Astrocyte of the cerebellum (primary cell): ENCODE measurements at places on chromosomes 6 and 20.

GRCh38 chr6:18122128-18123093 lies at the start of gene NHLRC1:
Gene NHLRC1, minus strand, starts transcription at chr6:18122677. Its CDS starts 71 bp downstream, at chr6:18122606.
- peak; percentile 57 for DNase-seq

GRCh38 chr20:4637081-4637797 lies 84.5 kb upstream of the PRND start:
- no peak for DNase-seq

- no peak for DNase-seq
These were observed 166.9 kb upstream of the RNF24 start for GRCh38 chr20:4181956-4182945.

DNA sequence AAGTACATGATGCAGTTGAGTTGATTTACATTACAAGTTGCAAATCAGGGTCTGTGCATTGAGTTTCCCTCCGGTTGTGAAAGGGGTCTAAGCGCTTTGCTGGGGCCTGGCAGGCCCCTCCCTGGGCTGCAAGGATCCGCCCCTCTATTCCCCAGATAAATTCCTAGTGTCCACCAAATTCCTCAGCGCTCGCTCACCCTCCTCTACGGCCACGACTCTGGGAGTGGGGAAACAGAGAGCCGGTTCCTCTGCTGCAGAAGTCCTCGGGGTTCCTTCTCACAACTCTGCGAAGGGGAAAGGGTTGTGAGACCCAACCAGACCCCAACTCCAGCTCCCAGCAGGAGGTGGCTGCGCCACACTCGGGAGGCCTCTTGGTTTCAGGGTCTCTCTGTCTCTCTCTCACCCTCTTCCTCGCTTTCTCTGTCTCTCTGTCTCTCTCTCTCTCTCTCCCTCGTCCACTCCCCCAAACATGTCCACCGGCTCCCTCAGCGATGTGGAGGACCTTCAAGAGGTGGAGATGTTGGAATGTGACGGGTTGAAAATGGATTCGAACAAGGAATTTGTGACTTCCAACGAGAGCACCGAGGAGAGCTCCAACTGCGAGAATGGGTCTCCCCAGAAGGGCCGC lies at the start of gene TCF21:
TCF21 (plus strand) TSS at position 185 of the 628 bp plus-strand sequence; CDS start at position 470, 285 bp downstream.
- no peak for DNase-seq

DNA sequence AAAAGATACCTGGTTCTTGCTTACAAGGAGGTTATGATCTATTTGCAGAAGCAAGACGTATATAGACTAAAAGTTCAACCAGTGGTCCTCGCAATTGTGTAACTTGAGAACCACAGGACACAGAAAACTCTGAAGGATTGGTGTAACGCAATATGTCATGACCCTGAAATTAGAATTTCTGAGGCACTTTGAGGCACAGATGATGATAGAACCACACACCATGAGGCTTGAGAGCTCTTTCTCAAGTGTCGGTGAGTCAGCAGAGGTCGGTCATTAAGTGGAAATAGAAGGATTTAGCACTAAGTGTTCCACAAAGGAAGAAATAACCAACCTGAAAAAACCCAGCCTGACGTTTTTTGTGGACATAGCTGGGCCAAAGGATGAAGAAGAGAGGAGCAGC lies 15.3 kb upstream of the CCN2 start:
- DNase-seq = no peak

- DNase-seq = peak; percentile 95
These were observed 318.1 kb downstream of the CLIC5 start for GRCh38 chr6:45697605-45698004.

DNA sequence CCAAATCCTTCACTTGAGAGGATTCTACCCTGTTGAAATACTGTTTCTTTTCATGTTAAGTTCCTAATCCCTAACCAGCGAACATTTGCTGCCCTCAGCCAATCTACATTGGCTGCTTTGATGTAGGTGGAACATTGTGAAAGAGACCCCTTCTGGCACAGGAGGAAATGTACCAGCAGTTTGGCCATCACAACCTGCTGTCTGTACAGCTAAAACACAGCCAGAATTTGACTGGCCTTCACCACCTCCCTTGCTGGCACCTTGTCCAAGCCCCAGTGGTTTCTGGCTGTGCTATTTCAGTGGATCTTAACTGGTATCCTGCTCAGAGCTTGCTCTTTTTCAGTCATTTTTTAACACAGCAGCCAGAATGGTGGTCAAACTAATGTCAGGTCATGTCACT lies 202.1 kb upstream of the EPHA7 start:
- DNase-seq = no peak

- no peak for DNase-seq
These were observed 380.0 kb upstream of the FLRT3 start for GRCh38 chr20:14717134-14717999.

DNA sequence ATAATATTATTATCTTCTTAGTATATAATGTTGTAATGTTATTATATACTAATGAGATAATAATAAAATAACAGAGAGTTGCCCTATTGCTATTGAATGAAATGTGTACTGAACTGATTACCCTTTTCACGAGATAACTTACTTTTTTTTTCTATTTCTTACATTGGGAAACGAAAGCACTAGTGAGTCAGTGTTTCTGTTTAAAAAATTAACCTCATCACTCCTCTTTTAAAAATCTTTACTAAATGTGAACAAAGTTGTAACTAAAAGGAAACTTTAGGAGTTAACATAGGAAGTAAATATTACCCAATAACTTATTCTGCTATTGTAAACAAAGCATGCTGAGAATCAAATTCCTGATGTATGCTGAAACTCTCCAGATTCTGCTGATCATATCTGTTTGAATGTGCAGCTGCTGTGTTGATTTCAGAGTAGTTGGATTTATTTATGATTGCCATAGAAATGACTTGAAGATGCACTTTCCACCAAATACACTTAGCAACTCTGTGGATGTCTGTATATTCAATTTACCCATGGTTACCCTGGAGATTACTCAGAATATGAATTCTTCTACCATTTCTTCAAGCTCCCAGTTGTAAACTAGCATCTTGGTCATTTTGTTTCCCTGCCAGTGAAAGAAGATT lies 523.4 kb downstream of the TENT5A start:
- peak; percentile 24 for DNase-seq

DNA sequence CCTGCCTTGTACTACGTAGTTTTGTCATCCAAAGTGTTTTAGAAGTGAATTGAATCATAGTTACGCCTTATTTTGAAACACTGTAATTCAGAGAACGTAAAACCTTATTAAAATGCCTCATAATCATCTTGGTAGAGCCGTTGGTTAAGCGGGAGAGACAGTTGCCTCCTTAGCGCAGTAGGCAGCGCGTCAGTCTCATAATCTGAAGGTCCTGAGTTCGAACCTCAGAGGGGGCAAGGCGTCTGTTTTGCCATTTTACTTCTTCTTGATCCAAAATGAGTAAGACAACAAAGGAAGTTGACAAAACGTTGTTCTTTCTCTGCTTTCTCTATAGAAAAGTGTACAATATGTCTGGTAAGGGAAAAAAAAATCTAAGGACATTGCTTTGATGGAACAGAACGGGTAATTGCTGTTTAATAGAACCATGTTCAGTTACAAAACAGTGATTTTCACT lies 20.7 kb upstream of the TRIM27 start:
- DNase-seq = peak; percentile 66

DNA sequence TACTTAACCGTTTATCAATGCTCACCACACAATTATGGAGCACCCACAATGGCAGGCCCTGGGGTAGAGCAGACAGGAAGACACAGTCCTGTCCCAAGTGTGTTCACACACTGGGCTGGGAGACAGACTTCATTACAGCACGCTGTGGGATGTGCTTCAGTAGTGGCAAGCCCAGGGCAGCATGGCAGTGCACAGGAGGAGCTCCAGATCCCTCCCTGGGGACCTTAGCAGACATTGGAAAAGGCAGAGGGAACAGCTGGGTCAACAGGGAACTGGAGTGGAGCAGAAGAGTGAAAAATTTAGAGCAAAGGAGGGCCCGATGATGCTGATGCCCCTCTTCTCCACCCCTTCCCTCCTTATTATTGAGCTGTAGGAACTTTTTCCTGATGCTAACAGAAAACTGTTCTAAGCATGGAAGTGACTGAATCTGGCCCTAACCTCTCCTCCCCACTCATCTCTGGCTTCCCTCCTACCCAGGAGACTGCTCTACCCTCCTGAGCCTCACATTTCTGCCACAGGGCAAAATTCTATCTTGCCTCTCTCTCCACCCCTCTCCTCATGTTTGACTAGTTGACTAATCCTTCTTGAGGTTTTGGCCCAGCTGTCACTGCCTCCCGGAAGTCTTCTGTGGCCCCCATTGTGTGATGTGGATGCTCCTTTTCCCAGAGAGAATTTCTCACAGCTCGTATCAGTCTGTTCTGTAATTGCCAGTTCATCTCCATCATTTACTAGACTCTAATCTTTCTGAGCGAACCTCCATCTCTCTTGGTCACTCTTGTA lies 41.3 kb upstream of the NOP56 start:
- no peak for DNase-seq

DNA sequence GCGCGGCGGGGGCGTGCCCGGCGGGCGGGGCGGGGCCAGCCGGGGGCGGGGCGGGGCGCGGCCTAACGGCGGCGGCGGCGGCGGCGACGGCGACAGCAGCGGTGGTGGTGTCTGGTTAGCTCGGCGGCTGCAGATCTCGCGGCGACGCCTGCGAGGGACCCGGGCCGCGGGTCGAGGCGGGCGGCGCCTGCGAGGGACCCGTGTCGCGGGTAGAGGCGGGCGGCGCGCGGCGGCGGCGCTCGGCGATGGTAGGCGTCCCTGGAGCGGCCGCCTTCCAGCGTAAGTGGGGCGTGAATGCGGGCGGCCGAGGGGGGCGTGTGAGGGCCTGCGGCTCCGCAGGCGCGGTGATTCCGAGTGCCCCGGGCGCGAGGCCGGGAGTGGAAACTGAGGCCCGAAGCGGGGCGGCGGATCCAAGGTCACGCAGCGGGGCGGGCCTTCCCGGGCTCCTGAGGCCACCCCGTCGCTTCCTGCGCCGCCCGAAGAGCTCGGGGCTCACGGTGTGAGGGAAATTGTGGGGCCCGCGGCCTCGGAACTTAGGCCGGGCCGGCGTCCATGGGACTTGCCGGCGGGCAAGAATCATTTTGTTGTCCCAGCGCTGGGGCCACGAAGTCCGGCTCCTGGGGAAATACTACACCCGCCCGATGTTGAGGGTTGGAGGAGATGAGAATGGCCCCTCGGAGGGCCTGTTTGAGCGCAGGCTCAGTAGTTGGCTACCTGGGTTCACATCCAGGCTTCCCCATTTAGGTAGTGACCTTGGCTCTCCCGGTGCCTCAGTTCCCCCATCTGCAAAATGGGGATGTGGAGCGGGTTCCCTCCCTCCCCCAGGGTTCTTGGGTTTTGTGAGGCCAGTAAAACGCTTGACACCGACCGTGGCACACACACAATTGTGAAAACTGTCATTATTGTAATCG lies at the start of gene CBFA2T2:
CBFA2T2 (plus strand) TSS at position 74 of the 911 bp plus-strand sequence; CDS start at position 246, 172 bp downstream.
- DNase-seq = no peak

- DNase-seq = no peak
These were observed 9.9 kb downstream of the PCSK2 start for GRCh38 chr20:17236766-17237165.

GRCh38 chr6:1744543-1744942 lies 134.8 kb downstream of the FOXC1 start:
- DNase-seq = no peak

DNA sequence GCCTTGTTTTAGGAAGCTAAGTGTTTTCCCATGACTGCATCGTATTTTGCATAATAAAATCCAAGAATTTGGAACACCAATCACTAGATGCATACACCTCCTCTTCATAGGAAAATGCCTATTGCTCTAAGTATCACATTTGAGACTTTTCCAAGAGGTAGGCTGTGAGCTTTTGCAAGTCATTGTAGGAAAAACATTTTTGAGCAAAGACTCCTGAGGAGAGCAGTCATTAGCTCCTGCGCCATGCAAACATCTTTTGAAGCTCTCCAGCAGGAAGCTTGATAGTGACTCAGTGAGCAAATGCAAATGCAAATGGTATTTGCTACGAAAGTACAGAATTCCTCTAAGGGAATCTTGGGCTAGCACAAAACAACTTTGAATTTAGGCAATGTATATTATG lies 750.4 kb downstream of the QKI start:
- DNase-seq = no peak

DNA sequence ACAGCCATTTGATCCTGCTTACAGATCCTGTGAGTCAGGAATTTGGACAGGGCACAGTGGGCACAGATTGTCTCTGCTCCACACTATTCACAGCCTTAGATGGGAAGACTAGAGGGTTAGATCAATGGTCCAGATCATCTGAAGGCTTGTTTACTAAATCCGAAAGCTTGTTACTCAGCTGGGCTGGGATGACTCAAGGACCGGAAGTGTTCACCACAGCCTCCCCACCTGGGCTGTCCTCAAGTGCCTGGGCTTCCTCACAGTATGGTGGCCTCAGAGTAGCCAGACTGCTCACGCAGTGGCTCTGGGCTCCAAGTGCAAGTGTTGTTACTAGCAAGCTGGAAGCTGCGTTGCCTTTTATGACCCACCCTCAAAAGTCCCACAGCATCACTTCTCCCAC lies 75.4 kb upstream of the INSM1 start:
- DNase-seq = no peak

GRCh38 chr20:45016089-45016671 lies 49.9 kb downstream of the STK4 start:
- no peak for DNase-seq

DNA sequence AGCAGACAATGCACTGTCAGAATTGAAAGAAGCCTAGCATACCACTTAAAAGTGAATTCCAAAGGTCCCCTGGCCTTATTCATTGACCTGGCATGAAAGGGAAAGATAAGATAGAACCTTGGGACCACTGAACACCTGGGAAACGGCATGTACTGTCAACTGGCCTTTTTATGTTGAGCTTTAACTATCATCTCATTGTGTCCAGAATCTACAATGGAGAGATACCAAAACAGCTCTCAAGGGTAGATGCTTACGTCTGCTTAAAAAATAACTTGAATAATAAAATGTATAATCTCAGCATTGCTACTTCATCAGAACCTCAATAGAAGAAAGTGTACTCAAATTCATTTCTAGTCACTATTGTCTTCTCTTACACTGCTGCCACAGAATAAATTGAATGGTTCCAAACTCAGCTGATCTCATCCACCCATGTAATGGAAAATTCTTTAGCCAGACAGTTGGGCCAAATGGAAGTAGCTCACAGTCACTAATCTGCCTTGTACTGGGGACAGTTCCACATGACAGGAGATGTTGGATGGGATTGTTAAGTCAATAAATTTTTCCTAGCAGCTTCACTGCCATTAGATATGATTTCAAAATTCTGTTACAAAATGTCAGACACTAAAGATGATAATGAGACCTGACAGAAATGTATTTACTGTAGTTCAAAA lies 93.8 kb downstream of the MLIP start:
- no peak for DNase-seq

- peak; percentile 64 for DNase-seq
These were observed 119.1 kb downstream of the DHX35 start for GRCh38 chr20:39081255-39081654.
